ENCODE measurements at places on chromosomes 16 and 17.

DNA sequence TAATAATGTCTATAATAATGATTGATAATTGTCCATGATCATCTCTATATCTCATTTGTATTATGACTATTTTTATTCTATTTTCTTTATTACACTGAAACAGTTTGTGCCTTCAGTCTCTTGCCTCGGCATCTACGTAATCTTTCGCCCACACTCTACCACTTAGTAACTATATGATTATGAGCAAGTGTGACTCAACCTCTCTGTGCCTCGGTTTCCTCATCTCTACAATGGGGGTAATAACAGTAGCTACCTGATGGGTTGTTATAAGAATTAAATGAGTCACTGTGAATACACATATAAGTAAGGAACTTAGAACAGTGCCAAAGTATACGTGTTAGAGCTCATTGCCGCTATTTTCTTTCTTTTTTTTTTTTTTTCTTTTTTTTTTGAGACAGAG, 3.7 kb upstream of the SLC16A11 start:
- no peak for DNase-seq

- DNase-seq: no peak
Measured at GRCh38 chr17:81713004-81713555, 996 bp downstream of the SLC25A10 start.

- DNase-seq: no peak
Measured at GRCh38 chr17:73549841-73550430, 94.3 kb downstream of the SDK2 start.

- DNase-seq: no peak
Measured at GRCh38 chr17:66957951-66958579, 6.4 kb upstream of the CACNG4 start.

DNA sequence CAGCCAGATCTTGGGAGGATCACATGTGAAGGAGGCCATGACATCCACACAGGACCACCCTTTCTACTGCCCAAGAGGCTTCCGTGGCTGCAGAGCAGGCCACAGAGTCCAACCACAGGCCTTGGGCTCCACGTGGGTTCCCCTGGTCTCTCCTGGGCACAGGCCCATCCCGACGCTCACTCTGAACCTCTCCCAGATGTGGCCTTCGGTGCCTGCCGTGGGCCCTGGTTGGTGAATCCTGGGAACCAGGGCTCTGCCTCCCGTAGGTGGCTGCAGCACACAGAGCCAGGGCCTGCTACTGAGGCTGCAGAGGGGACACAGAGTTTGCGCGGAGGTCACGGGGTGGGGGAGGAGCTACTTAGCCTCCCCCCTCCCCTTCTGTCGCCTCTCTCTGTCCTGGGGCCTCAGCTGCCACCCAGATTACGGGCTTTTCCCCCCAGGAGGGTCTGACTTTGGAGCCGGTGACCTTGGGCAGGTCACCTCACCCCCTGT, 55.3 kb downstream of the ZFPM1 start:
- DNase-seq: no peak
